Aorta (tissue), 5 donors: ENCODE measurements at places on chromosomes 2 and 18. TPM values are rescaled to one million over a fixed set of nuclear protein-coding genes. Genes with fewer than 3 reads are reported as not detected.

- peaks cover under 1% of the 10 kb centered on the region for H3K4me1 ChIP-seq
- H3K27ac ChIP-seq: no peak overlapping the region
- H3K4me3 ChIP-seq: no peak overlapping the region
- no peak for DNase-seq
Observed at GRCh38 chr18:34633368-34633767, 76.7 kb upstream of the DTNA start.

LIMS2 gene
- polyA plus RNA-seq: 2,193 TPM

DNA sequence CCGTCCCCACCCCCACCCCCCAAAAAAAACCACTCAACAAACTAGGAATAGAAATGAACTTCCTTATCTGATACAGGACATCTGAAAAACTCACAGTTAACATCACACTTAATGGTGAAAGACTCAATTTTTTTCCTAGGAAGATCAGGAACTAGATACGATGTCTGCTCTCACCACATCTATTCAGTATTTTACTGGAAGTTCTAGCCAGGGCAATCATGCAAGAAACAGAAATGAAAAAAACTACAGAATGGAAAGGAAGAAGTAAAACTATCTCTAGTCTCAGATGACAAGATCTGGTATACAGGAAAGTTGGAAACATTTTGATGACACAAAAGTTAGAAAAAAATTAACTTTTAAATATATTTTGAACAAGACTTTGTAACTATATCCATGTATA, 114.4 kb upstream of the FZD5 start:
- no peaks in the 10 kb centered on the region for H3K4me1 ChIP-seq
- H3K36me3 ChIP-seq: no peaks in the 10 kb centered on the region
- H3K27me3 ChIP-seq: no peaks in the 10 kb centered on the region
- DNase-seq: no peak
- H3K4me3 ChIP-seq: no peak overlapping the region

DNA sequence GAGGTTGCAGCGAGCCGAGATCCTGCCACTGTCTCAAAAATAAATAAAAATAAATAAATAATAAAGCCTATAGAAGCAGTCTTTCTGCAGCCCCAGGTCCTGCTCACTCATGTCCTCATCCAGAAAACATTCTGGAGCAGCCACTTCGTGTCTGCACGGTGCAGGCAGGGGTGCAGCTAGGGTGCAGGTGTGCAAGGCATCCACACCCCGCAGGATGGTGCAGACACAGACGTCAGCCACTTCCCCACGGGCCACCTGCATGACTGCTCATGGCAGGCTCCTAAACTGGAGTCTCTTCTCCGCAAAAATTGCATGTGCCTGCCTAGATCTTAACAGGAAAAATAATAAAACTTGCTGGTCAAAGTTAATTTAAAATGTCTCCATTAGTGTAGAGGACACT, 80.2 kb upstream of the SNTG2 start:
- DNase-seq: no peak
- H3K4me1 ChIP-seq: no peaks in the 10 kb centered on the region
- no peaks in the 10 kb centered on the region for H3K36me3 ChIP-seq

BUB1 gene
- polyA plus RNA-seq: 0.38 TPM
